ENCODE measurements at places on chromosomes 12 and 14.
A peak's percentile ranks its signal among the peaks of the same experiment; 100 is the strongest.

DNA sequence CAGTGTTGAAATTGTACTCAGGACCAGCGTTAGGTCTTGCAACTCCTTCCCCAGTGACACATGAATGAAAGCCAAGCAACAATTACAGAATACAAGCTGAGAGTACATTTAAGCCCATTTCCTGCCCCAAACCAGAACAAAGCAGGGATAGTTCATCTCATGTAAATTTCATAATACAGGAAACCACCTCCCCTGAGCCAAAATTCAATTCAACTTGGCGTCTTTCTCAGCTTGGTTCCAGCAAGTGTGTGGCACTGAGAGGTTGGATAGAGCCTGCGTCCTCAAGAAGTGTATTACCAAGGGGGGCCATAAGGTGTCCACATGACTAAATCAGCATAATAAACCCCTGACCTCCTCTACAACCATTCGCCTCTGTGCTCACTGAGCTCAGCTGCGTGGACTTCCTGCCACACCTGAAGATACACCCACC lies 278.9 kb upstream of the CRY1 start:
- peaks cover 76% of the 10 kb centered on the region for H3K4me1 ChIP-seq
- DNase-seq = peak; percentile 49

DNA sequence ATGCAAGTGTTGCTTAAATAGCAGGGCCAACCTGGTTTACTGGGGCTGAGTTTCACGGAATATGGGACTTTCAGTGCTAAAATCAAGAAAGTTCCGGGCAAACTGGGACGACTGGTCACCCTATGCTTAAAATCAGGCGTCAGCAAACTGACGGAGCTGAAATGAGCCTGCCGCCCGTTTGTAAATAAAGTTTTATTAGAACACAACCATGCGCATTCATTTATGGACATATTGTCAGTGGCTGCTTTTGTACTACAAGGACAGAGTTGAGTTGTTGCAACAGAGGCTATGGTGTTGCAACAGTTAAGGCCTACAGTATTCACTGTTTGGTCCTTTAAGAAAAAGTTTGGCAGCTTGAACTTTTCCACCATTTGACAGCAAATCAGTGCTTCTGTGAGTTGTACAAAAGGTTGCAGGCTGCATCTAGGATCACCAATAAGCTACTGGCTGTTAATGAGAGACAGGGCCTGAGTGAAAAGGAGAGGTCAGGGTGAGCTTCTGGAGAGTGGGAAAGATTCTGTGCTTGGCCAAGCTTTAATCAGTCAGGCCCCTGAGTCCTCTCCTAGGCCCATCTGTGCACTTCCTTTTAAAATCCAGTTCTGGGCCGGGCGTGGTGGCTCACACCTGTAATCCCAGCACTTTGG lies 13.3 kb downstream of the SELPLG start:
- peaks cover 42% of the 10 kb centered on the region for H3K36me3 ChIP-seq
- no peak for DNase-seq
- no peaks in the 10 kb centered on the region for H3K27me3 ChIP-seq
- H3K27ac ChIP-seq = peak overlapping the region; percentile 61
- peaks cover 43% of the 10 kb centered on the region for H3K4me1 ChIP-seq

DNA sequence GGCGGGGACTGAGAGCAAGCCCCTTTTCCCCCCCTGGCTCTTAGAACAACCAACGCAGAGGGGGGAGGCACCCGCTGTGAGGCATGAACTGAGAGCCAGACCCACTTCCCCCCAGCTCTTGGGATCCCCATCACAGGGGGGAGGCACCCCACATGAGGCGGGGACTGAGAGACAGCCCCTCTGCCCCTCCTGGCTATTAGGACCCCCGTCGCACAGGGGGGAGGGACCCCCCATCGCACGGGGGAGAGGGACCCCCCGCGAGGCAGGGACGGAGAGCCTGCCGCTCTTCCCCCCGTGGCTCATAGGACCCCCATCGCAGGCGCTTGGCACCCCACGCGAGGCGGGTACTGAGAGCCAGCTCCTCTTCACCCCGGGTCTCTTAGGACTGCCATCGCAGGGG lies 195.8 kb upstream of the PZP start:
- no peaks in the 10 kb centered on the region for H3K4me1 ChIP-seq
- H3K27me3 ChIP-seq = no peaks in the 10 kb centered on the region
- no peak for DNase-seq
- peaks cover 4% of the 10 kb centered on the region for H3K36me3 ChIP-seq
- H3K27ac ChIP-seq = no peak overlapping the region
- H3K4me3 ChIP-seq = no peak overlapping the region

DNA sequence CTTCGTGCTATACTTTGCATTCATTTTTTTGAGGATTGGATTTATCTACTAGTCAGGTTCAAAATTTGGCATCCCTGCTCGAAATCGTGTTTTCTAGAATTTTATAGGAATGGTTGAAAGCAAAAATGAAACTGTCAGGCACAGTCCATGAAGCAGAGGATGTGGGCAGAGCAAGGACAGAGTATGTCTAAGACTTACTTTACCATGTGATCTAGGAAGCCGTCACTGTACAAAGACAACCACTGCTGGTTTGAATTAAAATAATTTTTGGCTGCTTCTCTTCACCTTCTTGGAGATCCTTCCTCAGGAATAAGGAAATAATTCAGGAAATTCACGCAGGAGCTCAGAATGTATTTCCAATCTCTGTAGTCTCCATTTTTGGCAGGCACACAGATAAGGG lies 31.6 kb upstream of the SGPP1 start:
- peak overlapping the region; percentile 63 for H3K4me3 ChIP-seq
- peak overlapping the region; percentile 86 for H3K27ac ChIP-seq
- no peaks in the 10 kb centered on the region for H3K27me3 ChIP-seq
- no peaks in the 10 kb centered on the region for H3K36me3 ChIP-seq
- DNase-seq = no peak
- peaks cover 9% of the 10 kb centered on the region for H3K4me1 ChIP-seq

DNA sequence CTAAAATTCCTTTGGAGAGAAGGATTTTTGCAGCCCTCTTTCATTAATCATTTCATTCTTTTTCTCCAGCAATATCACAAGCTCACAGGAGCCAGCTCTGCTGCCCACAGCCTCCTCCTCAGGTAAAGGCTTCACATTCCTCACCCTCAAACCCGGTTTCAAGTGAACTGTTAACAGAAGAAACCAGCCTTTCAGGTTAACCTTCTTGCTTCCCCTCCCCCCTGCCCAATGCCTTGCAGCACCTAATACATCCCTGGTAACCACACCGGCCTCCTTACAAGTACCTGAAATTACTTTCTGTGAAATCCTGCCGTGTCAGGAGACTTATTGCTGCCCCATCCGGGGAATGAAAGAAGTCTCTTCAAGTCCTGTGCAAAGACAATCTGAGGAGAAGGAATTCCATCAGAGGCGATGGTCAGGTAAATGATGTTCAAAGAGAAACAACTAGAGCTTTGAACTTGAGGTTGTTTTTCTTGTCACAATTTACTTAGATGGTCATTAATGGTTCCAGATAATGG lies 111.2 kb downstream of the MYRFL start:
- H3K27me3 ChIP-seq = peaks cover 10% of the 10 kb centered on the region
- H3K4me3 ChIP-seq = no peak overlapping the region
- no peak overlapping the region for H3K27ac ChIP-seq

DNA sequence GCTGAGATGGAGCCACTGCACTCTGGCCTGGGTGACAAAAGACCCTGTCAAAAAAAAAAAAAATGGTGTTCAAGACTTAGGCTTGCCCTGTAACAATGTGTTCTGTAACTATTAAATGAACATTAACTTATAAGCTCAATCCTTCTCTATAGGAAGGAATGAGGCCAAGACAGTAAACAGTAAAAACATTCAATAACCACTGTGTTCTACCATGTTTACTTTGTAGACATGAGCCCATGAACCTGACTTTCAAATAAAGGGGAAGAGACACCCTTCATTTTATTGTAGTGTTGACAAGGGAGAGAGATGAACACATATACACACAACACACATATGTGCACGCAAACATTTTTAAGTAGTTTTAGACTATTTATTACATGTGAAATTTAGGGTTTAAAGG lies 20.1 kb upstream of the RASSF3 start:
- no peaks in the 10 kb centered on the region for H3K36me3 ChIP-seq
- no peak for DNase-seq
- no peaks in the 10 kb centered on the region for H3K27me3 ChIP-seq
- H3K4me3 ChIP-seq = no peak overlapping the region

GRCh38 chr14:55950135-55950534 lies 168.1 kb upstream of the PELI2 start:
- no peak overlapping the region for H3K4me3 ChIP-seq
- no peak overlapping the region for H3K27ac ChIP-seq
- H3K27me3 ChIP-seq = peaks cover 9% of the 10 kb centered on the region
- no peak for DNase-seq
- H3K36me3 ChIP-seq = no peaks in the 10 kb centered on the region

GRCh38 chr12:49294086-49294803 lies 702 bp upstream of the PRPH start:
- H3K36me3 ChIP-seq = no peaks in the 10 kb centered on the region
- no peak overlapping the region for H3K4me3 ChIP-seq
- no peak overlapping the region for H3K27ac ChIP-seq
- H3K27me3 ChIP-seq = peaks cover 57% of the 10 kb centered on the region

DNA sequence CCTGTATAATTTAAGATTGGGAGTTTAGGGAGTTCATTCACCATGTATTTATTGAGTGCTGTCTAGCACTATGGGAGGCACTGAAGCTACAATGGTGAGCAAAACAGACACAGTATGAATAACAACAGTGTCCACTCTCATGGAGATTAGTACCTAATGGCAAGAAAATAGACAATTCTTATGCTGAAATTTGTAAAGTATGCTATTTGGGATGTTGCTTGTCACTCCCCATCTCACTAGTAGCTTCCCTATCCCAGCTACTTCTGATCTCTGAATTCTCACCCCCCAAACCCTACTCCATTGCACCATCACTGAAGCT lies 4.0 kb downstream of the GDF11 start:
- H3K27me3 ChIP-seq = no peaks in the 10 kb centered on the region
- H3K4me1 ChIP-seq = peaks cover 31% of the 10 kb centered on the region
- no peak overlapping the region for H3K4me3 ChIP-seq
- H3K36me3 ChIP-seq = peaks cover 7% of the 10 kb centered on the region
- H3K27ac ChIP-seq = no peak overlapping the region

DNA sequence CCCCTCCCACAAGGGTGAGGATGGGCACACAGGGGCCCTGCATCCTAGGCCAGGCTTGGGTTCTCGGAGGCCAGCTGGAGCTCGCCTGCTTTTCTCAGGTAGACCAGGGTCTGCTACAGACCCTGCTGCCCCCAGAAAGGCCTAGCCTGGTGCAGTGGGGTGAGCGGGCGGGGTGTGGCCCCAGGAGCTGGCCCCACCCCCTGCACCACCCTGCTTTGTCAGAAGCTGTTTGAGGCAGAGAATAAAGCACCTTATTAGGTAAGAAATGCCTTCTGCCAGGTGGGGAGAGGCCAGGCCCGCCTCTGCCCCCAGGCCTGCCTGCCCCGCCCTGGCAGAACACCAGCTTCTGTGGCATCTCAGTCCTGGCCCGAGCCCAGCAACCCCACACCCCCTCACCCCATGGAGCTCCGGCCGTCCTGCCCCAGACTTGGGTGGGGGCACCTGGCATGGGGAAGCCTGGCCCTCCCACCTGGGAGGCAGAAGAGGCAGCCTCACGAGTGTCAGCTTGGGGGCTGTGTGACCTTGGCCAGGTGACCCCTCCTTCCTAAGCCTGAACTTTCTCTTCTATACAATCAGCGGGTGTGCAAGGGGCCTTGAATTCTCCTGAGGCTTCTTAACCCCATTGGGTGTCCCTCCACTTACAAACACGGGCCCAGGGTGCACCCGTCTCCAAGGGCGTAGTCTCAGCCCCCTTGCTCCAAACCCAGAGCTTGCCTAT lies 43.2 kb downstream of the KRT80 start:
- no peak overlapping the region for H3K4me3 ChIP-seq
- no peak for DNase-seq
- no peak overlapping the region for H3K27ac ChIP-seq
- no peaks in the 10 kb centered on the region for H3K36me3 ChIP-seq

GRCh38 chr12:108691998-108692808 lies 39.1 kb downstream of the CORO1C start:
- no peaks in the 10 kb centered on the region for H3K27me3 ChIP-seq
- H3K4me1 ChIP-seq = peaks cover 76% of the 10 kb centered on the region
- DNase-seq = no peak
- H3K4me3 ChIP-seq = peak overlapping the region; percentile 73
- H3K36me3 ChIP-seq = peaks cover 14% of the 10 kb centered on the region

DNA sequence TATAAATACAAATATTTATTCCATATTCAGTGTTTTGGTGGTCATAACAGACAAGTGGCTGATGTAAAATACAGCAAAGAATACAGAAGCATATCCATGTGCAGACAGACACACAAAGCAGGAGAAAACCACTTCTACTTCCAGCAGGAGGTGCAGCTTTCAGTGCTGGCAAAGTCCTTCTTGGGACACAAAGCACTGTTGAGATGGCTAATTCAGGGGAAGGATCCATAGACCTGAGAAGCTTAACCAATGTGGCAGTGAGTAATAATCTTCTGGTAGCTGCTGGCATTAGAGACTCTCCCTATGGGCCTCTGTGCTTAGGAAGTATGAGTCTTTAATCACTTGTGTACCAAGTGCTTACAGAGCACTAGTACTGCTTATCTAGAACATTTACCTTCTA lies 26.8 kb downstream of the AMN1 start:
- H3K36me3 ChIP-seq = peaks cover 21% of the 10 kb centered on the region
- H3K27me3 ChIP-seq = no peaks in the 10 kb centered on the region
- H3K4me1 ChIP-seq = peaks cover 16% of the 10 kb centered on the region
- H3K27ac ChIP-seq = no peak overlapping the region
- H3K4me3 ChIP-seq = no peak overlapping the region

- H3K36me3 ChIP-seq = no peaks in the 10 kb centered on the region
- H3K4me3 ChIP-seq = no peak overlapping the region
- peaks cover 24% of the 10 kb centered on the region for H3K27me3 ChIP-seq
- no peak overlapping the region for H3K27ac ChIP-seq
Observed at GRCh38 chr12:52266514-52266913, 7.9 kb upstream of the KRT86 start.

GRCh38 chr12:121810833-121811433 lies 7.1 kb downstream of the SETD1B start:
- H3K4me1 ChIP-seq = peaks cover 43% of the 10 kb centered on the region
- DNase-seq = no peak
- H3K36me3 ChIP-seq = peaks cover 34% of the 10 kb centered on the region

GRCh38 chr14:101029668-101030290 lies 126.3 kb upstream of the RTL1 start:
- H3K4me1 ChIP-seq = no peaks in the 10 kb centered on the region
- DNase-seq = no peak
- H3K27ac ChIP-seq = no peak overlapping the region
- no peak overlapping the region for H3K4me3 ChIP-seq

DNA sequence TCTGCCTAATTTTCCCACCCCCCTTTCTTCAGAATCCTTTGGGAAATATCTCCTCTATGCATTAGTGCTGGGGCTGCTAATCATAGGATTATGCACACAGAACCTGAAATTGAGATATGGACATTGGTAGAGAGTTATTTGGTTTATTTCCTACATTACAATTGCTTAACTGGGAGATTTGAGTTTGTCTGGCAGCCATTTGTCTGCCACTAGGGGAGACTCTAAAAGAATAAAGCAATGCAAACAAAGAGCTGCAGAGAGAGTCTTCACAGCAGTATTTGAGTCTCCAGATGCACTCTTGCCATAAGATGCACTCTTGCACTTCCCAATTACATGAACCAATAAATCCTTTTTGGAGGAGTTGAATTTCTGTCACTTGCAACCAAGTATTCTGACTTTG lies 12.0 kb upstream of the PCNX4 start:
- H3K4me1 ChIP-seq = peaks cover 3% of the 10 kb centered on the region
- no peak overlapping the region for H3K27ac ChIP-seq
- no peaks in the 10 kb centered on the region for H3K36me3 ChIP-seq
- H3K27me3 ChIP-seq = no peaks in the 10 kb centered on the region

Data from activated naive CD8-positive, alpha-beta T cell treated with anti-CD3 and anti-CD28 coated beads for 36 hours (primary cell).